Activated CD4-positive, CD25-positive, alpha-beta regulatory T cell treated with anti-CD3 and anti-CD28 coated beads, Interleukin-2, amount 50 U/mL, for 16 hours (primary cell): ENCODE measurements at places on chromosomes 3 and 15.

- DNase-seq = no peak
Measured at GRCh38 chr3:160927620-160928019, 171.6 kb downstream of the PPM1L start.

GRCh38 chr3:49416867-49417266, 4.6 kb downstream of the TCTA start:
- DNase-seq = no peak

- no peak for DNase-seq
Measured at GRCh38 chr3:61236556-61236955, 14.7 kb downstream of the FHIT start.

DNA sequence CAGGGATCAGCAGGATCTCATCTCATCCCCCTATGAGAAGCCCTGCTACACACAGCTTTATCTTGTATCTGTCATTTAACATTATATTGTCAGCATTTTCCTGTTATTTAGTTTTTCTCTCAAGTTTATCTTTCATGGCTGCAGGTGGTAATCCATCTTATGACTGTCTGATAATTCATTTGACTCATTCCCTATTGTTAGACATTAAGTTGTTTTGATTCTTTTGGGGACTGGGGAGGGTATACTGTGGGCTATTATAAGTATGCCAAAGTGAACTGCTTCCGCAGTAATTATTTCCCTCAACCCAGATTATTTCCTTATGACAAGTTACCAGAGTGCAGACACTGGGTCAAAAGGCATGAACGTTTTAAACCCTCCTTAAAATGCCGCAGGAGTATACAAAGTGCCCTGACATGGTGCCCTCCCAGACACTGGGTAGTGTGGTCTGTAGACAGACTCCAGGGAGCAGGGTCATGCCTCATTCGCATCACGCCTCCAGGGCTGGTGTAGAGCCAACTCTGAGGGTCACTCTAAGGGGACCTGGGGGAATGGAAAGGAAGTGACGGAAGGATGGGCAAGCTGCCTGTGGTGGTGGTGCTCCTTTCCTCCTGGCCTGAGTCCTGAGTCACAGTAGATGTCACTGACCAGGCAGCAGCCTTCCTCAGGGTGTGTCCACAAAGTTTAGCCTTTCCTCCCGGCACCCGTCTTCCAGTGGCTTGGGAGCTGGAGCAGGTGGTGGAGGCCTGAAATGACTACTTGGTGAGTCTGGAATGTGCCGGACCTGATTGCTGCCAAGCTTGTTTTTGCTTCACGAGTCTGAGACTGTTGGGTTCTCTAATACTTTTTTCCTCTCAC, 11.6 kb downstream of the GPR160 start:
- no peak for DNase-seq

DNA sequence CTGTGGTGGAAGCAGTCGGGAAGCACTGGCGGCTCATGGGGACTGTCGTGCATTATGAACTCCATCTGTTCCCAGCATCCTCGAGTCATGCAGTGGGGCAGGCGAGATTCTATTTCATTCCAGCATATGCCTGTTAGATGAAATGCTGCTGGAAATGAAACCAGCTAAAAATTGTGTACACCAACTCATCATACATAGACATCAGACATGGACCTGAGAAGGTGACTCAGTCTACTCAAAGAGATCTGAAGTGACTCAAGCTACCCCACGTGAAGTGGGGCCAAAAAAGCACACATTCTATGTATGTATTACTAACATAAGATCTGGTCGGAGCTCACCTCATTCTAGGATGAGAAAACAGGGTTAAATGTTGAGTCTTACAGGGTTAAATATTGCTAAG, 47.5 kb upstream of the FAM98B start:
- DNase-seq = no peak

DNA sequence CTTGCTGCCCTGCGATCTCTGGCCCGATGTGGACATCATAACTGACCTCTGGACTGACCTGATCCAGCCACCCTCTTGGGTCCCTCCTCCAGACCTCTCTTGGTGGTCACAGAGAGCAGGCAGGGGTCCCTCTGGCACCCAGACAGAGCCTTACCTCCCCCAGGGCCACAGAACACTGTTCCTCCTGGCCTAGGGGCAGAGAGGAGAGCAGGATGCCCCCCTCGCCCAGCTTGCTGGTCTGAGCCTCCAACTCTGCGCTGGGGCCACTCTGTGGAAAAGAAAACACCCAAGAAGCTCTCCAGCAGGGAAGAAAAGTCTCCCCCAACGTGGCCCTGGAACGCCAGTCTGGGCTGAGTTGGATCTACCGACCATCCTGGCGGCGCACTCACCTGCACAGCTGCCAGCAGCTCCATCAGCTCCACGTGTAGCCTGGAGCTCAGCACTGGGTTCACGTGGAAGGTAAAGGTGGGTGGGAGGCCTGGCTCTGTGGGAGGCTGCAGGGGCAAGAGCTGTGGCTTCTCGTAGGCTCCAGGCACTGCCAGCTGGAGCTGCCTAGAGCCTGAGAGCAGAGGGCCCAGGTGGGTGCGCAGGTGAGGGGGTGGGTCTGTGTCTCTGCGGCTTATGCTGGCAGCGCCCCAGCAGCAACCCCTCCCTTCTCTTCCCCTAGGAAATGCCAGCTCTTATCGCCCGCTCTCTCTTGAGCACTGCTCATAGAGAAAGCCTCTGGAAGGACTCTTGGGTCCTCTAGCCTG, 6.0 kb downstream of the PLA2G4F start:
- DNase-seq = no peak

DNA sequence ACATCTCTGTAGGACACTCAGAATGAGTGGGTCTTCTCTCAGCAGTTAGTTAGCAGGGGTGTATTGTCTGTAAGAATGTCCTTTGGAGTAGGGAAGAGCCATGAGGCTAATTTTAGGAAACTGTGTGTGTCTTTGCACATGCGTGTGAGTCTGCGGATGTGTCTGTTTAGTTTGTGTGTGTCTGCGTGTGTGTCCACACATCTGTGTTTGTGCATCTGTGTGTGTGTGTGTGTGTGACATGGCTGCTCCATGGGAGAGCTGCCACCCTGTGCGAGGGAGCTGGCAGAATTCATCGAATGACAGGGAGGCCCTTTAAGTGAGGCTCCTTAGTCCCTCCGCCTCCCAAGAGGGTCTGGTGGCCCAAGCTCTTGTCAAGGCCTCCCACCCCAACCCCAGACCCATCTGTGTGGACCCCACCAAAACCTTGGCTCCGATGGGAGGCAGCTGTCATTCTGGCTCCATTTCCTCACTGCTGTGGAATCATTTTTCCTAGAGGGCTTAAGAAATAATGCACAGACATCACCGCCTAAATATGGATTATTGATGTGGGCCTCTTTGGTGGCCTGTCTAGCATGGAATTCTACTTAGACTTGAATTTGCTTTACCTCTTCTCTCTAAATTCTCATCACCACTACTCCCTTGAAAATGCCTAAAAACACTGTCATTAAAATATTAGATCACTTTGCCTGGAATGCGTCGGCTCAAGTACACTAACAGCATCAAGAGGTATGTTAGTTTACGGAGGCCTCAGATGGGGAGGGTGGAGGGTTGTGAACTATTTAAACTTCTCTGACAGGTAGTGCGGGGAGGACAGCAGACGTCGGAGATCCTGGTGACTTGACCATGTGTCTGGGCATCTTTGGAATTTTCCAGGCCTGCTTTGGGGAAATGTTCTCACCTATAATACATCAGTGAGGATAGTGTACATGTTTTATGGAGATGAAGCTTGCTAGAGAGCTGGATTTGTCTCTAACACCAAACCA, 9.4 kb downstream of the ESYT3 start:
- no peak for DNase-seq
